ENCODE measurements at places on chromosomes 6 and 20.

GRCh38 chr20:591941-592340 is 18.2 kb downstream of the TCF15 start:
- DNase-seq = no peak

DNA sequence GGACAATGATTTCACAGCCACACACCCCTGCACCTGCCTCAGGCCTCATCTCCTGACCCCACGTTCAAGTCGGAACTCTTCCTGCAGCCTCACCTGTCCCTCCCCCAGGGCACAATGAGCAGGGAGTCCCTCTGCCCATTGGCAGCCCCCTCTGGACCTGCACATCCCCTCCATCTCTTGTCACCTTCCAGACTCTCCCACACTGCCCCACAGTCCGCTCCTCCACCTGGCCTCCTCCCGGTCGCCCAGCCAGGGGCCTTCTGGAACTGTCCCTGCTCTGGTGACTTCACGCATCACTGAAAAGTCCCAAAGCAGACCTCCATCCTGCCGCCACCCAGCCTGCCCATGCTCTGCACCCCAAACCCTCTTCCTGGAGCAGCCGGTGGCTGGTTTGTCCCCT is 4.7 kb downstream of the CTSZ start:
- DNase-seq = no peak

GRCh38 chr6:98824162-98824901 is 10.0 kb upstream of the POU3F2 start:
- no peak for DNase-seq

DNA sequence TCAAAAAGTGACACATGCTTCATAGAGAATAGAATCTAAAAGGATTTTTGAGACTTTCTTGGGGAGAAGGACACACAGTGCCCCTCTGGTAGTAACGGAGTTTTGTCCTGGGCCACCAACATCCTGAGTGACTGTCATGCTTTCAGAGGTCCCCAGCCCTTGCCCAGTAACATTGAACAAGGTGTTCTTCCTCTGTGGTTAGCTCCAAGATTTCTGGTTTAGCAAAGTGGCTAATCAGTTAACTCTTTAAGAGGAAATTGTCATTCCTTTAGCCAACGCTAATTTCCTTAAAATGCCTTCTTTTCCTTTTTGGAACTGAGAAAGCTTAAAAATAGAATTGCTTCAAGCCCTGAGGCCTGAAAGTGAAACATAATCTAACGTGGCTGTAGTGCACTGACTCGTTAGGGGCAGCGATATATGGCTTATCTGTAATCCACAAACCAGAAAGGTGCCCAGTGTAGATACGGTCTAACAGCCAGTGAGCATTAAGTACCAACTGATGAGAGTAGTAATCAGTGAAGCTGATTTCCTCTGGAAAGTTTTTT is 7.8 kb downstream of the E2F3 start:
- DNase-seq = no peak

Measured in fibroblast of skin of scalp (primary cell).